ENCODE measurements at places on chromosomes 4 and X.

DNA sequence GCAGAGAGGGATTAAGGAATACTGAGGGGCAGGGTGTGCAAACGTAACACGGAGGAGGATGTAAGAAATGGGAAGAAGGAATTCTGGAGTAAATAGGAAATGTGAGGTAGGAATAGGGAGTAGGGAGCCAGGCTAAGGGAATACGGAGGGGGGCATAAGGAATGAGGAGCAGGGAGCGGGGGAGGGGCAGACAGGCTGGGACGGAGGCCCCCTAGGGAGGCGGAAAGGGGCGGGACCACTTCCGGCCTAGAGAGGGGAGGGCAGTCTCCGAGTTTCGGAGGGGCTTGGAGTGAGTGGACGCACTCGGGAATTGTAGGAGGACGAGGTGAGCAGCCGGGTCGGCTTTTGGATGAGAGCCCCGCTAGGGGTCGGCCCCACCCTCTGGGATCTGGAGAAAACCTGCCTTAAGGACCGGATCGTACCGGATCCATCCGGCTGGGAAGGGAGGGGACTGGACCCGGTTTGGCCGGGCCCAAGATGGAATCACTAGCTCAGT, 612 bp downstream of the MAGED2 start:
- DNase-seq, result peak; percentile 15

DNA sequence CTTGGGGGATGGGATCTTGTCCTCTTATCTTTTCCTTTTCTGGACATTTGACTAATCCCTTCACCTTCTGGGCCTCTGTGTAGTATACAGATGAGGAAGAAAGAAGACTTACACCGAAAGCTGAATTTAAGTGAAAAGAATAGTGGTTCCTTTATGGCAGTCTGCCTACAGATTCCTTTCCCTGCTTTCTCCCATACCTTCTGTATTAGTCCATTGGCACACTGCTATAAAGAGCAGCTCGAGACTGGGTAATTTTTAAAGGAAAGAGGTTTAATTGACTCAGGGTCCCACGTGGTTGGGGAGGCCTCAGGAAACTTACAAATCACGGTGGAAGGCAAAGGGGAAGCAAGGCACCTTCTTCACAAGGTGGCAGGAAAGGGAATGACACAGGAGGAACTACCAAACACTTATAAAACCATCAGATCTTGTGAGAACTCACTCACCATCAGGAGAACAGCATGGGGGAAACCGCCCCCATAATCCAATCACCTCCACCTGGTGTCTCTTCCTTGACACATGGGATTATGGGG, 34.0 kb upstream of the CD38 start:
- no peak for DNase-seq

DNA sequence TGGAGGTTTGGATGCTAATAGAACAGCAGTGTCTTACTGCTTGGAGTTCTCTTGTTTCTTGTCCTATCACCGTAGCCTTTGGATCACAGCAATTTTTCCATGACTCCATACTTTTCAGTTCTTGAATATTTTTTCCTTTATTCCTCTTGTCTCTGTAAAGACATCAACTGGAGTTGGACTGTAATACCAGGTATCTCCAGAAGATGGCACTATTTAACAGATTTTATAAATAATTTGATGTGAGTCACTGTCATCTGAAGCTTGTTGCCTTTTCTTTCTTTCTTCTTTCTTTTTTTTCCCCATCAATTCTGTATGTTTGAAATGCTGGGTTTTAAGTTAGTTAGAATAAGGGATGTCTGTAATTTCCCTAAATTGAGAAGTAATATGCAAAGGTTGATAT, 24.1 kb downstream of the HPRT1 start:
- peak; percentile 37 for DNase-seq

- DNase-seq, result no peak
Observed at GRCh38 chr4:8221476-8221875, 22.4 kb downstream of the SH3TC1 start.

GRCh38 chr4:141540643-141541042, 95.7 kb upstream of the IL15 start:
- no peak for DNase-seq

- DNase-seq, result no peak
Observed at GRCh38 chr4:175935016-175935661, 123.1 kb upstream of the GPM6A start.

Measured in SW 1271 (cell line).